Keratinocyte (primary cell): ENCODE measurements at places on chromosomes 1 and 21.

- H3K4me3 ChIP-seq, result no peak overlapping the region
- no peaks in the 10 kb centered on the region for H3K36me3 ChIP-seq
- H3K4me1 ChIP-seq, result no peaks in the 10 kb centered on the region
- H3K27ac ChIP-seq, result no peak overlapping the region
Measured at GRCh38 chr1:242731446-242731845, 206.9 kb upstream of the PLD5 start.

DNA sequence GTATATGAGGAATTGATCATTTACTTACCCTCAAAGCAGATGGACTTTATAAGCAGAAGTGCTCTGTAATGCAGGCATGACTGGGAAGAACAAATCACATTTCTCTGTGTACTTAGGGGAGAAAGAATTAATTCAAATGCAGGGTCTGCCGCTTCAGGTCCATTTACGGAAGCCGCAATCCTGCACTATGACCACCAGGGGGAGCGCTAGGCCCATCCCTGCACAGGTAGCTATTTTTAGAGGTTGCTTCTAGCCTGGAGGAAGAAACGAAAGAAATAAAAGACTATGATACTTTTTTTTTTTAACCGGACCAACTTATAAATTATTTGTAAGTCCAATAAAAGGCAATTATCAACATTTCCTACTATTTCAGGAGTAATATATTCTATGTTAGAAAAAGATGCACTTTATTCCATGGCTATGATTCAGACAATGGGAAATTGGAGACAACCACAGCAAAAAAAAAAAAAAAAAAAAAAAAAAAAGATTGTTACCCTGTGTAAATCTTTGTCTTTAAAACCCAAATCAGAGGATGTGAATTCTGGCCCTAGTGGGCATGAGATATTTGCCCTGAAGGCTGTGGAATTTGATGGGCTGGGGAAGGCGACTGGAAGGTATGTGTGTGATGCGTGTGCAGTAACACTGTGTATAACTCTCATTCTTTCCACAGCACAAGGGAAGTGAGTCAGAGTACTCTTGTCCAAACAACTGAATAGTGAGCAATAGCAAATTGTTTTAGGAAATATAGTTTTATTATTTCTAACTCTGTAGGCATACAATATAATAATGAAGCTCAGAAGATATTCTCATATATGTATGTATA lies 12.9 kb upstream of the FYB2 start:
- DNase-seq, result peak; percentile 83
- peak overlapping the region; percentile 38 for H3K27ac ChIP-seq
- H3K36me3 ChIP-seq, result no peaks in the 10 kb centered on the region
- H3K4me1 ChIP-seq, result peaks cover 6% of the 10 kb centered on the region
- H3K27me3 ChIP-seq, result no peaks in the 10 kb centered on the region

DNA sequence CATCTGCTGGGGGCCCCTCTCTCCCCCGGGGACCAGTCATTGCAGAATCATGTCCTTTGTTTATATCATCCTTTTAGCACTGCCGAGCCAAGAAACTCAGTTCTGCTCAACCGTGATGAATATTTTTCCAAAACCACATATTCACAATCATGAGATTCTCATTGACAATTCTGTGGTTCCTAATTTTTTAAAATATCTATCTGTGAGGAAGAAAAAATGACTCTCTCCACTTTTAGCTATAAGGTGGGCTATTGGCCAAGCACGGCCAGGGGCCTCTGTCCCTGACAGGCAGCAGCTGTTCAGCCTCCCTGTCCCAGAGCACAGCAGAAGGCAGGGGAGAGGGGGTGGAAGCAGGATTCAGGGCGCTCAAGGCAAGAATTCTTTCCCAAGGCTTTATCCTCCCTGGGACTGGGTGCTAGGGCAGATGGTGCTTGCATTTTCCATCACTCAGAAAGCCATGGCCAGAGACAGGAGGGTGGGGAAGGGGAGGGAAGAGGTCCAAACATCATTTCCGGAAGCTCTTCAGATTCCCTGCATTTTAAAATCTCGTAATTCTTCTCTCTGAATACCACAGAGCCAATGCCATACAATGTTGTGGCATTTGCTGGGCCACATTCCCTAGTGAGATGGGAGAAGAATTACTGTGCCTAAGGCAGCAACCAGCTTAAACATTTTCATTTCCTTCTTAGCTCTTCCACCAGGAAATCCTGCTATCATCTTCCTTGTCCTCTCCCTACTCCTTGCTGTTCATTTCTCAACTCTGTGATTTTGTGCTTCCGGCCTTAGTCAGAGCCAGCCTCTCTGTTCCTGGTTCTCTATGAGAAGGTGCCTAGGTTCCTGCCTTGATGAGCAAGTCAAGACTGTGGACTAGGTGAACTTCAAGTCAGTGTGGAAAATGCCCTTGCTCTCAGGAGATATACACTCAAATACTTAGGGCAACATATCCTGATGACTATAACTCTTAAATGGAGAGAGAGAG lies 60.3 kb downstream of the KCNJ6 start:
- H3K36me3 ChIP-seq, result no peaks in the 10 kb centered on the region
- H3K27me3 ChIP-seq, result no peaks in the 10 kb centered on the region
- no peak overlapping the region for H3K27ac ChIP-seq
- no peak overlapping the region for H3K4me3 ChIP-seq
- H3K4me1 ChIP-seq, result no peaks in the 10 kb centered on the region
- no peak for DNase-seq

GRCh38 chr1:200837931-200838571 lies 34.7 kb upstream of the GPR25 start:
- H3K27me3 ChIP-seq, result no peaks in the 10 kb centered on the region
- H3K4me1 ChIP-seq, result peaks cover 8% of the 10 kb centered on the region
- H3K27ac ChIP-seq, result no peak overlapping the region

DNA sequence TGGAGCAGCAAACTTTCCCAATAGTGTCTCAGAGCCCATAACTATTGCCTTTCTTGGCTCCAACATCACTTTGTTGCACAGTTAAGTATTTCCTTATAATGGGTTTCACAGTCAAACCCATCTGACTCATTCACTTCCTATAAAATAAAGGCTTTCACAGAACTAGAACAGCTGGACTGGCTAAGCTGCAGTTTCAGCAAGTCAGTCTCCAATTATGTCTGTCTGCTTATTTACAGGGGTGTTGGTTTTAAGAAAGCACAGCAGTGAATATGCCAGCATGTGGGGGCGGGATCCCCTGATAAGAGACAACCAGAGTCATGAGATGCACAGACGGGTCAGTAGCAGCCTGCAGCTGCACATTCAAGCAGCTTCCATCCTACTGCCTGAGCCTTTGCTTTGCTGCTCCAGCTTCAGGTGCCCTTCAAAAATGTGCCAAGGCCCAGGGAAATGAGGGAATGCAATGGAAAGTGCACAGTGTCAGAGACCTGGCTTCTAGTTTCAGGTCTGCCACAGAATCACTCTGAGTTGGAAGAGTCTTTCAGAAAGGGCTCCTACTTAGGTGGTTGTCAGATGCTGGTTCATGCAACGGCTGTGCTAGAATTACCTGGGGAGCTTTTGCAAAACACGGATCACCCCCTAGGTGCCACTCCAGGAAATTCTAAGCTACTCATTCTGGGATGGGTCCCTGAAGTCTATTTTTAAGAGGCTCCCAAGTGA lies 24.8 kb downstream of the RNF19B start:
- peak overlapping the region; percentile 41 for H3K27ac ChIP-seq
- H3K27me3 ChIP-seq, result no peaks in the 10 kb centered on the region
- DNase-seq, result no peak
- peaks cover 22% of the 10 kb centered on the region for H3K4me1 ChIP-seq
- H3K4me3 ChIP-seq, result no peak overlapping the region
- H3K36me3 ChIP-seq, result peaks cover 22% of the 10 kb centered on the region

- no peak overlapping the region for H3K4me3 ChIP-seq
- no peaks in the 10 kb centered on the region for H3K27me3 ChIP-seq
- H3K27ac ChIP-seq, result peak overlapping the region; percentile 68
- no peaks in the 10 kb centered on the region for H3K36me3 ChIP-seq
Measured at GRCh38 chr1:180522213-180522515, 19.8 kb upstream of the ACBD6 start.

GRCh38 chr1:187959062-187959461 lies 1130.3 kb downstream of the PLA2G4A start:
- H3K36me3 ChIP-seq, result no peaks in the 10 kb centered on the region
- no peak for DNase-seq
- H3K27ac ChIP-seq, result no peak overlapping the region
- H3K4me1 ChIP-seq, result no peaks in the 10 kb centered on the region
- H3K4me3 ChIP-seq, result no peak overlapping the region

GRCh38 chr1:151635479-151636072 lies 23.7 kb downstream of the SNX27 start:
- peaks cover 2% of the 10 kb centered on the region for H3K36me3 ChIP-seq
- no peaks in the 10 kb centered on the region for H3K27me3 ChIP-seq
- H3K27ac ChIP-seq, result no peak overlapping the region

DNA sequence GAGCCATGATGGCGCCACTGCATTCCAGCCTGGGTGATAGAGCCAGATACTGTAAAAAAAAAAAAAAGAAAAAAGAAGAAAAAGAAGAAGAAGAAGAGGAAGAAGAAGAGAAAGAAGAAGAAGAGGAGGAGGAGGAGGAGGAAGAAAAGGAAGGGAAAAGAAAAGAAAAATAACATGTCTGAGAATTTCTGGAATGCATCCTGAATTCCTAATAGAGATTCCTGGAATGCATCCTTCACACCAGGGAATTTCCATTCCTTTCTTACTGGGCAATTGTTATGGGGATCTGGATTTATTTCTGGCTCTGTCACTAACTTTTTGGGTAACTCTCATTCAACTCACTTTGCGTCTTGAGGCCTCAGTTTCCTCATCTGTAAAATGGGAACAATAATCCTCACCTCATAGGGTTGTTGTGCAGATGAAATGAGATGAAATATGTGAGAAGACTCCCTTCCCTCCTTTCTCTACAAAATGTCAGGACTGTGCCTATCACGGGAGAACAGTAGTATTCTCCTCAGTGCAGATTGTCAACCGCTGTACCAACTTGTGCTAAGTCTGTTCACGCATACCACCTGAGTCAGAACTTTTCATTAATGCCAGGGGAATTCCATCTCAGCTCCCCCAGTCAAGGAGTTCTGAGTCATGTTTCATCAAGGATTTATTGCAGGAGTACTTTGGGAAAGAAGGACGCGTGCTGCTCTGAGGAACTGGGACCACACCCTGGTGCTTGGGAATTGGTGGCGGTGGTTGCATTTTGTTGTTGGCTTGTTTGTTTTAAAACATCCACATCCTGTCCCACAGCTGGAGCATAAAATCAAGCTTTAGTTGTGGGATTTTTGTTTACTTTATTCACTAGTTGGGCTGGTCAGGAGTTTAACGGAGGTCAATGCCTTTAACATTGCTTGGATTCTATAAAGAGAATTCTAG lies 42.4 kb upstream of the ROR1 start:
- peak overlapping the region; percentile 42 for H3K4me3 ChIP-seq
- peak; percentile 82 for DNase-seq
- no peaks in the 10 kb centered on the region for H3K36me3 ChIP-seq
- H3K27ac ChIP-seq, result peak overlapping the region; percentile 92
- H3K27me3 ChIP-seq, result no peaks in the 10 kb centered on the region

DNA sequence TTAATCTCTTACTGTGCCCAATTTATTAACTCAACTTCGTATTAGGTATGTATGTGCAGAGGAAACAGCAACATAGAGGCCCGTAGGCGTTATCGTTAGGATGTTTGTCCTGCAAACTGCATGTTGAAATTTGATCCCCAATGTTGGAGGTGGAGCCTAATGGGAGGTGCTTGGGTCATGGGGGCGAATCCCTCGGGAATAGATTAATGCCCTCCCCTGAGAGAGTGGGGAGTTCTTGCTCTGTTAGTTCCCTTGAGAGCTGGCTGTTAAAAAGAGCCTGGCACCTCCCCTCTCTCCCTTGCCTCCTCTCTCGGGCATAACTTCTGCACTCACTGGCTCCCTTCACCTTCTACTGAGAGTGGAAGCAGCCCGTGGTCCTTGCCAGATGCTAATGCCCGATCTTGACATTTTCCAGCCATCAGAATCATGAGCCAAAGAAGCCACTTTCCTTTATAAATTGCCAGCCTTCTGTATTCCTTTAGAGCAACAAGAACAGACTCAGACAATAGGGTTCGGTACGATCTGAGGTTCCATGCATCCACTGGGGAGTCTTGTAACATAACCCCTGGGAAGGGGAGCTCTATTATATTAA lies 149.0 kb upstream of the RAB4A start:
- H3K4me1 ChIP-seq, result no peaks in the 10 kb centered on the region
- no peak overlapping the region for H3K4me3 ChIP-seq
- H3K36me3 ChIP-seq, result no peaks in the 10 kb centered on the region
- H3K27ac ChIP-seq, result no peak overlapping the region
- H3K27me3 ChIP-seq, result no peaks in the 10 kb centered on the region
- DNase-seq, result no peak

DNA sequence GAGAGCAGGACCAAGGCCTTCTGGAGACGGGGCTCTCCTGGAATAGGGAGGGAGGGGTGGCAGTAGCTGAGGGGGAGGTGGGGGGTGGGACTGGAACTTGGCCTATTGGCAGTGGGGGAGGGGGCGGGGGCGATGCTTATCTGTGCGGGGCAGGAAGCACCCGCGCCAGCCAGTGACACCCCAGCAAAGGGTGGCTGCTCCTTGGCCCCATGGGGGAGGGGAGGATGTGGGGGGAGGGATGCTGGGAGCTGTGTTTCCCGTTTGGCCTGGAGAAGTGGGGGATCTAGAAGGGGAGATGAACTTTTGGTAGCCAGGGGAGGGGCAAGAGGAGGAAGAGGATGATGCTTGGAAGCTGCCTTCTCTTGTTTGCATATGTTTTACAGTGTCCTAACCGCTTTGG lies 11.0 kb downstream of the ZBTB7B start:
- no peaks in the 10 kb centered on the region for H3K27me3 ChIP-seq
- no peak for DNase-seq
- peaks cover 69% of the 10 kb centered on the region for H3K4me1 ChIP-seq
- H3K27ac ChIP-seq, result no peak overlapping the region
- H3K4me3 ChIP-seq, result no peak overlapping the region
